ENCODE measurements at places on chromosomes 5 and 9.

DNA sequence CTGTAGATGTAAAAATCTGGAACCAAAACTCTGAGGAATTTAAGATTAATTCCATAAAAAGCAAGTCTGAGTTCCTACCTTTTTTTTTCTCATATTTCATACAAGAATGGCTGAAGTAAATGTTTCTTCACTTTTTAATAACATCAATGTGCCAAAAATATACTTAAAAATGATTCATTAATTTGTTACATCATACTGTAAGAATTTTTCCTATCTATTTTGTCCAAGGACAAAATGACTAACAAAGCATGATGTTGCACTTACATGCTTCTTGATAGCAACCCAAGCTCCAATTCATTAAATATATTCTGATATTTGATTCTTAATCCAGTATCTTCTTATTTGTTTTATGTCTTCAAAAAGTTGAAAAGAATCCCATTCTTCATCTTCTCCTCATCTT, 988.3 kb downstream of the TLE1 start:
- DNase-seq, result no peak

DNA sequence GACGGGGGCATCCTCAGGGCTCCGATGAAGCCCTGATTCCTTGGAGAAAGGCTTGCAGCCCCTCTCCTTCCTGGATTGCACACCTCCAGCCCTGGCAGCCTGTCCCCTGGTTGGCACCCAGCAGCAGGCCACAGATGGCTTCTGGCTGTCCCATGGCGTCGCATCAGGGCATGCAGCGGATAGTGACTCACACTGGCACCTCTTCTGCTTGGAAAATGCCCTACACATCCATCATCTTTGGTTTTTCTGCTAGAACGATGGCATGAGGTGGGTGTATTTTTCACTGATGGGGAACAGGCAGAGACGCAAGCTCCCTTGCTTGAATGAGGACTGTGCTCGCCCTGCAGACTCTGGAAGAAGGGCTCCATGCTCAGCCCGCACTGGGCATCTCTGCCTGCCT, 23.2 kb upstream of the IER5L start:
- no peak for DNase-seq

GRCh38 chr5:56481428-56482357, 248.6 kb upstream of the ANKRD55 start:
- DNase-seq, result peak; percentile 25

DNA sequence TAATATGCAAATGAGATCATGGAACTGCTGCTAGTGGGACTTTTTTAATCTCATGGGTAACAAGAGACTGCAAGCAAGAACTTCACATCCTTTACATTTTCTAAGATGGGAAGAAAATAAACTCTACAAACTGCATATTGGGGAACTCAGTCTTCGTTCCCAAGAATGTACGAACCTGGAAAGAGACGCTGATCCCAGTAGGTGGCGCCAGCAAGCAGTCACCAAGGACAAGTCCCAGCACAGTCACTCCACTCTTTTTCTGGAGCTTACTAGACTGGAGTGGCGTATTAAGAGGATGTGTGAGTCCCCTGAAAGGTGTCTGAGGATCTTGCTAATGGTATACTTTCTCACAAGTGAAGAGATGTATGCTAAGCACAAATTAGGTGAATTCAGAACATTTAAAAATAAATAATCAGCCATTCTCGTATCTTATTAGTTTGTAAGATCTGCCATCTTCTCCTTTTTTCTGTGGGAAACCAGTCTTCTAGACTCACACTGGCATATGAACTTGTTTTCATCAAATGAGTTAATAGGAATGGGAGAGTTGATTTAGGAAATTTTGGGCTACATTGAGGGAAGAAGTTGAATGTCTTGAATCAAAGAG, 16.0 kb upstream of the PUM3 start:
- DNase-seq, result peak; percentile 10

DNA sequence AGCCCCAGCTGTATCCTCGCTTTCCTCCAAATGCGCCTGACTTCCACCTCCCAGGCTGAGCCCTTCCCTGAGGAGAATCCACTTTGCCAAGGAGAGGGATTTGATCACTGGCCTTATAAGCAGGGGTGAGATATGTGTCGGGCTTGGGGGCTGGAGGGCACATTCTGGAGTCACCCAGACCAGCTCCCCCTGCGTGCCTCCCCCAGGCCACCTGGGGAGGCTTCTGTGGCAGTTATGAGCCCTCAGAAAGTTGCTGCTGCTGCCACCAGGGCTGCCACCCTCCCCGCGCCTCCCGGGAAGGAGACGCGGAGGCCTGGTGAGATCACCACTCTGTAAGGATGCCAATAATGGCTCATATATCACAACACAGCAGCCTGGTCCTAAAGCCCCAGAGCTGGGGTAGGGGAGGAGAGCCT, 211.5 kb downstream of the PAPPA start:
- DNase-seq, result no peak

DNA sequence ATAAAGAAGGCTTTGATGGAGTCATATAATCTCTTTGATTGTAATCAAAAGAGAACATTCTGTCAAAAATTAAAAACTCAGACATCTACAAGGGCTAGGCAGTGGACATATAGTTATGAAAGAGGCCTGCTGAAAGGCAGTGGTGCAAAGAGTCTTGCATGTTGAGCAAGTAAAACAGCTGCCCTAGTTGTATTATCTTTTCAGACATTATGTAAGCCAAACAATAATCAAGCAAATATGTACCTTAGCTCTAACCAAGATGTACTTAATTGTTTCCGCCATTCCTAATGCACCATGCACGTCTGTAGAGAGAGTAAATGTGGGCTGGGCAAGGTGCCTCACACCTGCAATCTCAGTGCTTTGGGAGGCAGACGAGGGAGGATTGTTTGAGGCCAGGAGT, 14.3 kb downstream of the GAPT start:
- DNase-seq, result no peak

DNA sequence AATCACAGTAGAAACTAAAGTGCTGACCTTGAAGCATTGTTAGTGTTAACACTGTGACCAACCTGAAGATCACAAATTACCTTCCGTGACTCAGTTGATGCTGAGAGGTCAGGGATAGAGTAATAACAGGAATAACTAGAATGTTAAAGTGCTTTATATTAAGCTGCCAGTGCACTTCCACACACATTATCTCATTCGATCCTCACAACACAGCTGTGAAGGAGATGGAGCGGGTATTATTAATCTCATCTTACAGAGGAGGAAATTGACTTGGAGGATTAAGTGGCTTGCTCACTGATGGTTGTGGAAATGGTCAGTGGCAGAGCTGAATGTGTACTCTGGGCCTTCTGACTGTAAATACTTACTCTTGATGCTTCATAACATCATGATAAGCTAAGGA, 252.5 kb upstream of the DMRT1 start:
- DNase-seq, result no peak

DNA sequence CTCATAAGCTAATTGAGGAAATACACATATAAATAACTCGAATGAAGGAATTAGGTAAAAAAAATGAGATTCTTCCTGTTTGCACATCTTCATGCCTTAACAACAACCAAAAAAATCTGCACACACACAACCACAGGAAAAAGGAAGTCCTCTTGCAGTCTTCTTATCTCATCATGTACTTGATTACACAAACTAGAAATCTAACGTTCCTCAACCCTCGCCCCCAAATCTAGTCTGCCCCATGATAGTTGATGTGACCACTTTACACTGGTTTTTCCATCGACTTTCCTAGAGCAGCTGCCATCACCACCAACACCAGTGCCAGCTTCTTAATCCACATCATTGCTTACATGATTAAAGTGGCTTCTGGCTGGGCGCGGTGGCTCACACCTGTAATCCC, 31.2 kb upstream of the RNU6ATAC start:
- DNase-seq, result no peak

DNA sequence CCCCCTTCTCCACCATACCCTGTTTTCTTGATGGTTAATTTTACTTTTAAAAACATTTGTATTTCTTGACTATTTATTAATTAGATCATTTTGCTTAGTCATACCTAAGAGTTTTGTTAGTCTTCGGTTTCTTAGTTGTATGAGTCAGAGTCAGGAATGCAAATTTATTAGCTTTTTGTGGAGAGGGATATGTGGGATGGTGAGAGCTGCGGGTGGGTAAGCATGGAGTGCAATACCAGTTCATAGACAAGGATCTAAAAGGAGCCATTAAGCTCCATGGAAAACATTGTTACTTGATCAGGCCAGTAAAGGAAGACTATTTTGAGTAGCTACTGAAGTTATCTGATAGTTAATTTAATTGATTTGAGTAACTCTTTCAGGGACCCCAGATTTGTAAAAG, 77.5 kb downstream of the ZSWIM6 start:
- DNase-seq, result no peak

DNA sequence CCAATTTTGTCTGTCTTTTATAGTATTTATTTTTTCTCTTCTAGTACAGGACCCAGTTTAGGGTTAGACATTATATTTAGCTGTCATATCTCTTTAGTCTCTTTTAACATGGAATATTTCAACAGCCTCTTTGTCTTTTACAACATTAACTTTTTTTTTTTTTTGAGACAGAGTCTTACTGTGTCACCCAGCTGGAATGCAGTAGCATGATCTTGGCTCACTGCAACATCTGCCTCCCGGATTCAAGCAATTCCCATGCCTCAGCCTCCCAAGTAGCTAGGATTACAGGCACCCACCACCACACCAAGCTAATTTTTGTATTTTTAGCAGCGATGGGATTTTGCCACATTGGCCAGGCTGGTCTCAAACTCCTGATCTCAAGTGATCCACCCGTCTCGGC, 90.1 kb downstream of the ADAMTS6 start:
- DNase-seq, result no peak

DNA sequence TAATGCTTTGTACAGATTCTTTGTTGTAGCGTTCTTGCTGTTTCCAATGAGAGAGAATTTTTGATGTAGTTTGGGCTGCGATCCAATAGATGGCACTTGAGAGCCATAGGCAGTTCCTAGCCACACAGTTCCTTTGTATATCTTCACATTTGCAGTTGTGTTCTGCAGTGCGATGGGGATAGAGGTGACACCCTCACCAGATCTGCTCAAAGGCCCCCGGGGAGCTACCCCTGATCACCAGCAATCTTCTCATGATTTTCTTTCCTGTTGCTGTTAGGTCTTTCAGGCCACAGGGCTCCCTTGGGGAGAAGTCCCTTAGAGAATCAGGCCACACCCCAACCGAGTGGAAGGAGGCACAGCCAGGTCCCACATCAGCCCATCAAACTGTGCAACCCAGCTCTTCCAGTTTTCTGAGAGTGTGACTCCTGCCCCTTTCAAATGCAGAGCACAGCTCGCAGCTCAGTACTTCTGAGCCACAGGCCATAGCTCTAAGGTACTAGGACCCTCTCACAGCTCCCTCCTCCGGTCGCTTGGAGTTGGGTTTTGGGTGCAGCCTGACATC, 353.7 kb downstream of the SLCO4C1 start:
- DNase-seq, result no peak

GRCh38 chr5:64505769-64506566, at the start of gene RGS7BP:
Gene RGS7BP (plus strand): TSS chr5:64506015. CDS start chr5:64506625, 610 bp downstream.
- no peak for DNase-seq

DNA sequence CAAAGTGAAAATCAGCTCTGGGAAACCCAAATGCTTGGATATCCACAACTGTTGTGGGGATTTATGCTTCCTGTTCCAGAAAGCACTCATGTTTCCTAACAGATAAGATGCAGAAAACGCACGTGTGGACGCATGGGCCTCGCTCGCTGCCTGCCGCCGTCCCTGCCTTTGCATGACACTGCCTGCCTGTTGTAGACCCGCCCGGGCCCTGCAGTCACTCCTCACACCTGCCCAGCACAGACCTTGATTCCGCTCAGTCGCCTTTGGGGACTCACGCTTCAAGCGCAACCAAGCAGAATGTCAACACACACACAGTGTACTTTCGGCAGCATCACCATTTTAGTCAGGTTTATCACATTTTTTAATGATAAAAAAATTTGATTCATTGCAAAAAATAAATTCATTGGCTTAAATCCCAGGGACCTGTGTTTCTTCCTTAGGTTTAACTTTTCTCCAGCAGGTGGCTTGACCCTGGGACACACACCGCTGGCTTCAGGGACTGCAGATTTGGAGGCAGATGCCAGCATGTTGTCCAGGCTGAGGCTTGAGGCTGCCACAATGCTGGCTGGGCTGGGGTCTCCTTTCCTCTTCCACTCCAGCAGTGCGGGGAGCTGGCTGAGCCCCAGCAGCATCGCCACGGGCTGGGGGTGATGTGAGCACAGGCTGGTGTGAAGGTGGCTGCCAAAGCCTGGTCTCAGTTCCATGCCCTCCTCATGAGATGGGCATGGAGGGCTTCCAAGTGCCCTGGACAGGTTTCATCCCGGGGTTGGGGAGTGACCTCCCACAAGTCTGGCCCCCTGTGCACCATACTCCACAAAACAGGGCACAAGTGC, 416.9 kb upstream of the IRX4 start:
- no peak for DNase-seq

DNA sequence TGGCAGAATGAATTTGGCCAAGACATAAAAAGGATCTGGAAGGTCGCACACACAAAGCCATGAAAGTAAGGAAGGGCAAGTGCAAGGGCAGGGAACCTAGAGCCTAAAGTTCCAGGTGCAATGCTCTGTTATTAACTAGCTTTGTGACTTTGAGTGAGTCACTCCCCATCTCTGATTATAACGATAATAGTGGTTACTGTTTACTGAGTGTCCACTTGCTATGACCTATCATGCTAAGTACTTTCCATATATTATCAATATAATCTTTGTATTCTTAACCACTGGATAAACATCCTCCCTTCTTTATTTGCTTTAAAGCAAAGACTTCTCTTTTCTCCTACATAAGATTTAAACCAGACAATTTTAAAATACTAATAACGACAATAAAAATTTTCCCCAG, 504.6 kb upstream of the BRINP1 start:
- no peak for DNase-seq

- DNase-seq, result no peak
Measured at GRCh38 chr5:40991168-40991980, 79.8 kb downstream of the MROH2B start.

DNA sequence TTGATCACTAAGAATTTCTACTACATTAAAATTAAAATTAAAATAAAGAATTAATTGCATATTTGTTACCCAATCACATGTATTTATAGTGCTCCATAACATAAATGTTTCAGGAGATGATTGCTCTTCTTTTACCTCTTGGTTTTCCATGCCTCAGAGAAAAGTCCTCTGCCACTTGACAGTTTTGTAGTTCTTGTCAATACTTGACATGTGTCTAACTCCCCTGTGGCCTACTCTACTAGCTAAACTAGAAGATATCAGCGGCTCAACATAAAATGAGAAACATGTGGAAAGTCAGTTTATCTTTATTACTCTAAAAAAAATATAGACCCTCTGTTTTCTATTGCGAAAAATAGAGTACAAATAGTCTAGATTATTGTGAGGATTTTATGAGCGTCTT, 650.6 kb upstream of the NUDT12 start:
- no peak for DNase-seq

DNA sequence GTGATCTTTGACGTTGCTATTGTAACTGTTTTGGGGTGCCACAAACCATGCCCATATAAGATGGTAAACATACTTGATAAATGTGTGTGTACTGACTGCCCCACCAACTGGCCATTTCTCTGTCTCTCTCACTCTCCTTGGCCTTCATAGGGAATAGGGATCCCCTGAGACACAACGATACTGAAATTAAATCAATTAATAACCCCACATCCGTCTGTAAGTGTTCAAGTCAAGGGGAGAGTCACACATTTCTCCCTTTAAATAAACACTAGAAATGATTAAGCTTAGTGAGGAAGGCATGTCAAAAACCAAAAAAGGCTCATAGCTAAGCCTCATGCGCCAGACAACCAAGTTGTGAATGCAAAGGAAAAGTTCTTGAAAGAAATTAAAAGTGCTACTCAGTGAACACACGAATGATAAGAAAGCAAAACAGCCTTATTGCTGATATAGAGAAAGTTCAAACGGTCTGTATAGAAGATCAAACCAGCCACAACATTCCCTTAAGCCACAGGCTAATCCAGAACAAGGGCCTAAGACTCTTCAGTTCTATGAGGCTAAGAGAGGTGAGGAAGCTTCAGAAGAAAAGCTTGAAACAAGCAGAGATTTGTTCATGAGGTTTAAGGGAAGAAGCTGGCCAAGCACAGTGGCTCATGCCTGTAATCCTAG, 111.1 kb downstream of the UGCG start:
- no peak for DNase-seq
